ENCODE measurements at places on chromosomes 5 and 9.

GRCh38 chr5:157520911-157521703 is 54.5 kb downstream of the ADAM19 start:
- no peak for DNase-seq

GRCh38 chr9:121239851-121240250 is 28.1 kb upstream of the GSN start:
- no peak for DNase-seq

DNA sequence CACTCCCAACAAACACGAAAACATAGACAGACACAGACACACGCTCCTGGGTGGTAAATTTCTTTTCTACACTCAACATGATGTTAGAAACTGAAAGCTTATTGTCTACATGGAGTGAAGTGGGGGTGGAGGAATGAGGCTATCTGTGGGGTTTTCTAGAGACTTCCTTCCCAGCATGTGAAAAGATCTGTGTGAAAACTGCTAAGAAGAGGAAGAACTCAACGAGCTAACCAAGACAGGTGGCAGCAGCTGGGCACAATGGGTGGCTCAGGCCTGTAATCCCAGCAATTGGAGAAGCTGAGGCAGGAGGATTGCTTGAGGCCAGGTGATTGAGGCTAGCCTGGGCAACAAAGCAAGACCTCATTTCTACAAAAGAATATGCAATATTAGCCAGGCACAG is 7.6 kb downstream of the FYB1 start:
- DNase-seq, result no peak

DNA sequence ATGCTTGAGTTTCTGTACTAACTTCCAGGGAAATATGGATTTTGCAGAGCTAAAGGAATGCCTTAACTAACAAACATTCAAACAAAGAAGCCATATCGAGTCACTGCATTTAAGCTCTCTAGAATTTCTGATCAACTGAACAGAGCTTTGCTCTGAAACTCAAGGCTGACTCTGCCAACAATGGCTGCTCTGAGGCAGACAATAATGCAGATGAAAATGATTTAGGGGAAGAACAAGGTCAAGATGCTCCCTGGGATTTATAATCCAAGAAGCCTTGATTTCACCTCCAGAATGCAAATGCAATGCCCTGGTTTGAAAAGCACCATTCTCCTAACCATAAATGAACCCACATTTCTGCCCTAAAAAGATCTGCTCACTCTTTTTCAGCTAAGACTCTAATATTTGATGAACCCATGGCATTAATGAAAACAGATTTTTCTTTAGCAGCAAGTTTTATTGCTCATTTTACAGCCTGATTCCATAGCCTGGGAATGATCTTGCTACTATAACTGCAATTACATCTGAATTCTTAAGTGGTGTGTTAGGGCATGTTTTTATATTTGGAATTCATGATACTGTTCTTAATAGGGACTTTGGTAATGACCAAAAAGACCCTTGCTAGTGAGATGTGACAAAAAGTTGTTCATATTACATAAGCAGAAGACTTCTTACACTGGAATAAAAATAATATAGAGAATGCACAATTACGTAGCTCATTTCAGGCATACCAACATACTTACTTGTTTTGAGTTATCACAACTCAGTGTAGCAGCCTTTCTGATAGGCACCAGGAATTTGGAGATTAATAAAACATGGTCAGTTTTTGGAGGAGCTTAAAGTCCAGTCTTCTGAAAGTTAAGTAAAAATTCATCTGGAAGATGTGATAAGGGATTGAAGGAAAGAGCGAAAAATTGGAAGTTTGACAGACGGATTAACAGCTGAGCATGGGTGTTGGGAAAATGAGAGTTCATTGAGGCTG is 169.4 kb downstream of the TRPM3 start:
- no peak for DNase-seq

- no peak for DNase-seq
These were observed 20.3 kb downstream of the RAI14 start for GRCh38 chr5:34676416-34676815.

- DNase-seq, result no peak
These were observed 6.2 kb downstream of the SEMA4D start for GRCh38 chr9:89491694-89492093.

- DNase-seq, result no peak
These were observed 5.1 kb downstream of the LCP2 start for GRCh38 chr5:170292179-170293104.

DNA sequence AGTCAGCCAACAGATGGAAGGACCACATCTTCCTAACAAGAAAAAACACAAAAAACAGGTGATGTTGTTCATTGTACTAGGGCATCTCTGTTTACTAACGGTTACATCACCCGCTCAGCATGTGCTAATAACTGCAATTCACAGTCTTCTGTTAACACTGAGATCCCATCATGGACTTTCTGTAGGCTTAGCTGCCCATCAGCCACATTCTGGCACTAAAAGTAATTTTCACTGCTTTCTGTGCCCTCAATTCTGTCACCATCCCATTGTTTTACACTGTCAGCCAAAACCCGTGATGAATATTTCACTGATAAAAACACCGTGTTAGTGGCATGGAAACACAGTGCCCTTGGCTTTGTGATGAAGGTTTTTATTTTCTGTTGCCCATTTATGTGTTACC is 64.6 kb downstream of the CAST start:
- no peak for DNase-seq

GRCh38 chr5:75701856-75702255 is 15.4 kb downstream of the POC5 start:
- no peak for DNase-seq

- DNase-seq, result no peak
These were observed 5.8 kb downstream of the TRUB2 start for GRCh38 chr9:128316421-128316820.

GRCh38 chr9:72038408-72038807 is 22.0 kb downstream of the C9orf57 start:
- no peak for DNase-seq

- DNase-seq, result no peak
These were observed 42.5 kb downstream of the KLF4 start for GRCh38 chr9:107447081-107447480.

- no peak for DNase-seq
These were observed 86.1 kb upstream of the PTPN3 start for GRCh38 chr9:109584205-109584604.

DNA sequence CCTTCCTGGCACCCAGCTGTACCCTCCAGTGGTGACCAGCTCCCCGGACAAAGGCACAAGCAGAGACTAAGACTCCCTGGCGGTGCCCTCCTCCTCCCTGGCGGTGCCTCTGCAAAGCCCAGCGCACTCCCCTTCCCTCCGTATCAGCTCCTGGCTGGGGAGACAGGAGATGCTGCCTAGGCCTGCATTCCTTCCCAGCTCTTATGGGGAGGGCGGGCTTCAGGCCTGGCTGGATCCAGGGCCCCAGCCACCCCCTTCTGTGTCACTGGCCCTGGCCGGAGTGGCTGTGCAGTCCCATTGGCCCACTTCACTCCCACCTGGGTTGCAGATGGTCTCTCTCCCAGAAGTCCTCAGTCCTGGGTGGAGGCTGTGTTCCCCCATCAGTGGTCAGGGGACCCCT is 6.4 kb downstream of the LCN12 start:
- no peak for DNase-seq

DNA sequence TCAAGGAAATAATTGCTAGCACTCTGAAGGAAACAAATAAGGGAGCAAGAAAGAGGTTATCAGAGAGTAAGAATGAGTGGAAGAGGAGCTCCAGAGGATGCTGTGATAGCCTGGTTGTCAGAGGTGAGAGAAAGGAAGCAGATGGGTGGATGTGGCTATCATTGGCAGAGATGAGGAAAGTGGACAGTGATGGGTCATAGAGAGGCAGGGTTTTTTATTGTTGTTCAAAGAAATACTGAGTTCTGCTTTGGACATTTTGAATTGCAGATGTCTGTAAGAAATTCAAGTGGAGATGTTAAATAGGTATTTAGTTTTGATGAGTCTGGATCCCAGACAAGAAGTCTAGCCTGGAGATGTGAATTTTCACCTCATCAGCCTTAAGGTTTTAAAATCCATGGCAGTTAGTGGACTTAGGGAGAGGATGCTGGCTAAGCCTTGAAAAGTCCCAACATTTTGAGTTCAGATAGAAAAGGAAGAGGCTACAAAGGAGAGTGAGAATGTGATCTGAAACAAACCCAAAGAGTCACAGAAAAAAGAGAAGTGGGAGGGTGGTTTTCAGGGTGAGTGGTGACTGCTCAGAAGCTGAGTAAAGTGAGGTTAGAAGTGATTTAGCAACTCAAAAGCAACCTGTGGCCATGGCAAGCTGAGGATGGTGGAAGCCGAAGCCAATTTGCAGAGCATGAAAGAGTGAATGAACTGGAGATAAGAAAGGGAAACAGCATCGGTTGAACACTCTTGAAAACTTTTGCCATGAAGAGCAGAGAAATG is 50.4 kb downstream of the PPIC start:
- no peak for DNase-seq

GRCh38 chr9:94956731-94957130 is 230.2 kb downstream of the AOPEP start:
- DNase-seq, result no peak

- DNase-seq, result no peak
These were observed 254.8 kb upstream of the PDE4D start for GRCh38 chr5:60148366-60148765.

DNA sequence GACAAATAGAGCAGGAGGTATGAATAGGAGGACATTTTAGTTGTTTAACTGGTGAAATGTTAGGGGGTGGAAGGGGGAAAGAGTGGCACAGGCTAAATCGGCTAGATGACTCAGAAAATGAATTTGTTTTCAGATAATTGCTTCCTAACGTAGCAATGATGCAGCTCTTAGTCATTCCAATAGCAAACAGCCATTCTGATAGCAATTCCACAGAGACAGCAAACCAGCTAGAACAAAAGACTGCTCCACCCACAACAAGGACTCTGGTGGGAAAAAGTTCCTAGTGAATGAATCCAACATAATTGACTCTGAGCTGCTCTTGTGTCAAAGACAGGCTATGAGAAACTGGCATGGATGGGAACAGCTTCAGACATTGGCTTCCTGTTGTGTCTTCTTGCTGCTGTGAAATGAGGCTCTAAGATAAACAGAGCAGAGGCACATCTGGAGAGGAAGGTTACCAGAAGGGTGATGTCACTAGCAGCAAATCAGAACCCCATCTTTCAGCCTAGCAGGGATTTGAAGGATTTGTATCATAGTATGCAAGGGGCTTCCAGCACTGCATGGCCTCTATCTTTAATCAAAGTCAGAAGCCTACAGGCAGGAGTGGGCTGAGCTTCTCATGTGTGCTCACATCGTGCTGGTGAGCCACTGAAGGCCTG is 28.1 kb upstream of the F2RL1 start:
- DNase-seq, result no peak

GRCh38 chr5:139383275-139383992 is at the start of gene SLC23A1:
Gene SLC23A1, minus strand, starts transcription at chr5:139383297. Its CDS starts 44 bp downstream, at chr5:139383253.
- peak; percentile 33 for DNase-seq

DNA sequence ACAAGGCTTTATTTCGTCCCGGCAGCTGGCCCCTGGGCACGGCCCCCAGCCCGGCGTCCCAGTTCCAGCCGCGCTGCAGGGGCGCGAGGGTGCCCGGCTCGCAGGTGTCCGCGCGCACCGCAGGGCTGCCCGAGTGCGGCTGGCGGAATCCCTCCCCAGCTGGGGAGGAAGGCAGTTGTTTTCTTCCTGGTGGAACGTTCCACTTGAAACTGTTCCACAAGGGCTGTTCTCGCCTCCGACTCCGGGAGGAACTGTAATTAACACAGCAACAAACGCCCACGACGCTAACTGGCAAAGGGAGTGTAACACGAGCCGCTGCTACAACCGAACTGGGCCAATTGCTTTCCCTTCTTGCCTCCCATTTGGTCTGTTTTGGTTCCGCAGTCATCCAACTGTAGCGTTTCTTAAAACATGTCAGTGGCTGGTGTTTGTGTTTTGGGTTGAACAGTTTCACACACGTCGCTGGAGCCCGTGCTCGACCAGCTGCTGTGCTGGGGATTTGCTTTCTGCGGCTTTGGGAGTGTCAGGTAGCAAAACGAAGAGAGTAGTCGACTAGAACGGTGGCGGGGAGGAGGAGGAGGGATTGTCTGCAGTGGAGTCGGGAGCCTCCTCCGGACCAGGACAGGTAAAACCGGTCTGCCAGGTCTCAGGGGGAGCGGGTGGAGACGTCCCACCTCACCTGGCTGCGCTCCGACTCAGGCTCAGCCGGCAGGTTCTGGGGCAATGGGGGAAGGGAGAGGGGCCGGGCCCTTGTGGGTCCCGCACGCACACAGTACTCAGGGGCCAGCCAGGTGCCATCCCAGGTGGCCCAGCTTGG is 131.6 kb upstream of the NIPBL start:
- peak; percentile 84 for DNase-seq

GRCh38 chr9:130110166-130110565 is 56.5 kb downstream of the GPR107 start:
- DNase-seq, result peak; percentile 44

DNA sequence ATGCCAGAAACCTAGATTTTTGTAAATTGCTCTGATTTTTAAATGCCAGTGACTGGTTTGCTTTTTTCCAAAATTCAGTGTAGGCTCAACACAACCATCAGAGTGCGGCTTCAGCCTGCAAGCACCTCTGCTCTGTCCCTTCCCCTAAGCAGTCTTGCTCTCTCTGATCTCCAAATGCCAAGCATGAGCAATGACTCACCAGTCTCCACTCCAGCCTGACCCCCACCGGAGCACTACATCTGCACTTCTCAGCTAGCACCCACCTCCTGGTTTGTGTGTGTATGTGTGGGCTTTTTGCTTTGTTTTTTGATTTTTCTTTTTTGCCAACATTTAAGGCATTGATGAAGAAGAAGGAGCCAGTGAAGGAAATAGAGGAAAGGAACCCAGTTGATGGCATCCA is 61.4 kb upstream of the ADRA1B start:
- DNase-seq, result no peak

DNA sequence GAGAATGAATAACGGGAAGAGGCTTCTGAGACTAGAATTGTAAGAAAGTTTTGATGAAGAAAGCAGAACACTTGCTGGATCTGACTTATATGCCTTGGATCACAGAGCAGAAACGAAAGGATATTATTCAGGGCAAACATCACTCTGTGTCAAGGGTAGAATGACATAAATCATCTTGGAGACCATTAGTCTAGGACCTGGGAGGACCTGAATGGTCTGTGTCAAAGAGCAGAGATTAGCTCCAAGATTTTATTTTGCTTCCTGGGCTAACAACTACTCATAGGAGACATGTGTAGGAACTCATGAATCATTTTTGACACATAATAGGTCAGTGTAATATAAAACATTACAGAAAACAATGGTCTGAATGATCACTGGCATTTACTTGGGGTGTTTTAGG is 417.9 kb downstream of the SLCO4C1 start:
- no peak for DNase-seq

GRCh38 chr9:3193791-3194190 is 332.0 kb downstream of the RFX3 start:
- DNase-seq, result no peak

GRCh38 chr5:60604771-60605170 is 95.2 kb downstream of the DEPDC1B start:
- no peak for DNase-seq

Data from hematopoietic multipotent progenitor cell treated with erythropoietin and hydrocortisone succinate and interleukin-3 and kit ligand, for 6 days (in vitro differentiated cells).